ENCODE measurements at places on chromosomes 7 and 10.
A peak's percentile ranks its signal among the peaks of the same experiment; 100 is the strongest.

DNA sequence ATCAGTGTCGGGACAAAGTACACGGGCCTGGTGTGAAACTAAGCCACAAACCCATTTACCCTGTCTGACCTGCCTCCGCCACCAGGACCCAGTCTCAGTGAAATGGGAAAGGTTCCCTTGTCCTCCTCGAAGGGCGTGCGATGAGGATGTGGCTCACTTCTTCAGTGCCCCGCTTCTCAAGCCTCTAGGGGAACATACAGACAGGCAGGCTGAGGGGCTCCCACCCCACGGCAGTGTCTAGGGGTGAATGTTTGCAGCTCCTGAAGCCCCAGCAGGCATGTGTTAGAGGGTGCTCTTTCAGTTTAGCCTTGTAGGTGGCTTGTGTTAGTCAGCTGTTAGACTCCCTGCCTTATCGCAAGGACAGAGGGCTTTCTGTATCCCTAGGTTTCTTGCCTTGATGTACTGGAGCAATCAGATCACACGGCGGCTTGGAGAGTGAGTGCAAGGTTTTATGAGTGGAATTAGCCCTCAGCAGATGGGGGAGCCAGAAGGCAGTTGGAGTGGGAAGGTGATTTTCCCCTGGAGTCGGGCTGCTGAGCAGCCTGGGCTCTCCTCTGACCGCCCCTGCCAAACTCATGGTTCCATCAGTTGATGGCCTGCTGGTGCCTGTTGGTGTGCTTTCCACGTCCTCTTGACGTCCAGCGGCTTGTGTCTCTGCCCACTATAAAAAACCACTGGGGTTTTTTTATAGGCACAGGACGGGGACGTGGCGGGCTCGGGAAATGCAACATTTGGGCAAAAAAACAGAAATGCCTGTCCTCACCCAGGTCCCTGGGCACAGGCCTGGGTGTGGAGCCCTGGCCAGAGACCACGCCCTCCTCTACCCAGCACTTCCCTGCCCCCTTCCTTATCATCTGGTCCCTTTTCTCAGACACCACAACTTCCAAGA, 759 bp downstream of the NUDT1 start:
- DNase-seq = no peak

- DNase-seq = no peak
Observed at GRCh38 chr7:86558680-86559501, 84.8 kb upstream of the GRM3 start.

GRCh38 chr10:34722404-34722803, 92.7 kb downstream of the PARD3 start:
- no peak for DNase-seq

GRCh38 chr7:151237244-151238189, 5.2 kb downstream of the CHPF2 start:
- no peak for DNase-seq

DNA sequence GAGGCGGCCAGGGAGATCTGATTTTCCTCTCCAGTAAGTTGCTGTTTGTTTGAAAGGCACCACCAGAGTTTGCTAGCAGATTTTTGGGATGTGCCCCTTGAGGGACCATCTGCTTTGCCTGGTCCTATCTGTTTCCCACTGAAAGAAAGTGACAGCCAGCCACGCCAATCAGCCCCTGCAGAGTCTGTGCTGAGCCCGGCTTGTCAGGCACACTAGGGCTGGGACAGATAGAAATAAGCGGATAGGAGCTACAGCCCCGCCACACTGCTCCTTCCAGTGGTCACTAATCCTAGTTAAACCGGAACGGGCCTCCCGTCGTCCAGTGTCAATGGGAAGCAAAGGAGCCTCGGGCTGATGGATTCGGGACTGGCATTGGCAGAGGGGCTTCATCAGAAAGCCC, 161.9 kb upstream of the PRR15 start:
- DNase-seq = no peak

- no peak for DNase-seq
Observed at GRCh38 chr7:33666531-33666930, 238.8 kb upstream of the BMPER start.

DNA sequence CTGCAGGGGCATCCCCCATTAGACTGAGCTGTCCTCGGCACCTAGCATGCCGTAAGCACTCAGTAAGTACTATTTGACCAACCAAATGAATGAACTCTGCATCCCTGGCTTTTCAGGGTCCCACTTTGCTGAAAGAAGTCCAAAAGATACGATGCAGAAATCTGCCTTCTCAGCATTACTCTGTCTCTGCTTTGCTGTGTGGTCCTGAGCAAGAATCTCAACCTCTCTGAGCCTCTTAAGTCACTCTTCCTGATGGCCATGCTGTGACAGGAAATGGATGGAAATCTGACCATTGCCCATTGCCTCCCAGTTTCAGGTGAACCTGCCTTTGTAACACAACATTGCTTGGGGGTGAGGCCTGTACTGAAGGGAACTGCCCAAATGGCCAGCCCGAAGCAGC, 48.0 kb downstream of the GPAM start:
- no peak for DNase-seq

DNA sequence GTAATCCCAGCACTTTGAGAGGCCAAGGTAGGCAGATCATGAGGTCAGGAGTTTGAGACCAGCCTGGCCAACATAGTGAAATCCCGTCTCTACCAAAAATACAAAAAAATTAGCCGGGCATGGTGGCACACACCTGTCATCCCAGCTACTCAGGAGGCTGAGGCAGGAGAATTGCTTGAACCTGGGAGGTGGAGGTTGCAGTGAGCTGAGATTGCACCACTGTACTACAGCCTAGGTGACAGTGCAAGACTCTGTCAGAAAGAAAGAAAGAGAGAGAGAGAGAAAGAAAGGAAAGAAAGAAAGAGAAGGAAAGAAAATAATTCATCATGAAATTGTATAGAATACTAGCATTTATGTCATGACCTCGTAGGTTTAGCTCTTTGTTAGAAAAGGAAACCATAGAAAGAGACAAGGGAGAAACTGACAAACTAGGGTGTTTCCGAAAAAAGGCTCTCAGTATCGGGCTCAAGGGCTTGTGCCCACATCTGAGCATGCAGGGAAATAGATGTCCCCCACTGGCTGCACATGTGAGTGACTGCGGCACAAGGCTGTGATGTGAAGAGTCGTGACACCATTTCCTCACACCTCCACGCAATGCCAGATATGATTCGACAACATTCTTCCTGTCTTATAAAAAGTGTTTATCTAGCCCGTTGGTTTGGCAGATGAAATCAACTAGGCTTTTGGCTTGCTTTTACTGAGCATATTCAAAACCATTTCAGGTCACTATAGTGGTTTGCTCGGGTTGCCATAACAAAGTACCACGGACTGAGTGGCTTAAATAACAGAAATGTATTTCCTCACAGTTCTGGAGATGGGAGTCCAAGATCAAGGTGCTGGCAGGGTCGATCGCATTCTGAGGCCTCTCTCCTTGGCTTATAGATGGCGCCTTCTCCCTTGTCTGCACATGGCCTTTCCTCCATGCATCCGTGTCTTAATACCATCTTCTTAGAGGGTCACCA, 2.0 kb downstream of the SRGN start:
- DNase-seq = peak; percentile 86

GRCh38 chr7:96320442-96320841, 1.5 kb downstream of the SLC25A13 start:
- no peak for DNase-seq

GRCh38 chr10:73597346-73597745, 6.2 kb upstream of the USP54 start:
- no peak for DNase-seq
